Esophagus muscularis mucosa (tissue), 4 donors: ENCODE measurements at places on chromosomes 16 and 17. TPM values are rescaled to one million over a fixed set of nuclear protein-coding genes. Genes with fewer than 3 reads are reported as not detected.

CDK5R1 gene
- 1.2 TPM for total RNA-seq

PDXDC1 gene
- 91.3 TPM for total RNA-seq

RNF213 gene
- total RNA-seq, result 68.4 TPM

PPP1R1B gene
- 4.9 TPM for total RNA-seq

ABCA10 gene
- total RNA-seq, result 4.2 TPM

MAPT gene
- total RNA-seq, result 6.6 TPM

ATP2A3 gene
- total RNA-seq, result 22.0 TPM

CDH8 gene
- 2.0 TPM for total RNA-seq

NPIPA7 gene
- not detected for total RNA-seq

C16orf96 gene
- not detected for total RNA-seq

CES1 gene
- 71.8 TPM for total RNA-seq

DNAH9 gene
- total RNA-seq, result 0.92 TPM

KRTAP2-3 gene
- total RNA-seq, result not detected

DHX58 gene
- total RNA-seq, result 11.7 TPM

SMG6 gene
- total RNA-seq, result 42.4 TPM

G6PC3 gene
- 23.9 TPM for total RNA-seq

SDR42E2 gene
- not detected for total RNA-seq

NPIPB6 gene
- total RNA-seq, result not detected

CHP2 gene
- total RNA-seq, result not detected

FOXL1 gene
- 0.66 TPM for total RNA-seq

CRYBA1 gene
- not detected for total RNA-seq

PRR35 gene
- total RNA-seq, result not detected

SKAP1 gene
- 1.1 TPM for total RNA-seq

TOB1 gene
- total RNA-seq, result 29.7 TPM

PHOSPHO1 gene
- total RNA-seq, result not detected

LDHD gene
- total RNA-seq, result 6.7 TPM

RRN3 gene
- 25.9 TPM for total RNA-seq

AMZ2 gene
- total RNA-seq, result 51.1 TPM

ABHD15 gene
- 11.3 TPM for total RNA-seq

RAMP2 gene
- 19.5 TPM for total RNA-seq

CACNA1H gene
- 225 TPM for total RNA-seq

DPEP3 gene
- total RNA-seq, result not detected

KRTAP3-2 gene
- total RNA-seq, result not detected

WSCD1 gene
- 5.3 TPM for total RNA-seq

AXIN2 gene
- 63.4 TPM for total RNA-seq

KCTD11 gene
- total RNA-seq, result 9.1 TPM

HOXB4 gene
- total RNA-seq, result 3.5 TPM

GABARAP gene
- 426 TPM for total RNA-seq

CHTF18 gene
- 3.3 TPM for total RNA-seq

TBX6 gene
- total RNA-seq, result 0.84 TPM

RGS11 gene
- 12.3 TPM for total RNA-seq

GPS2 gene
- 90.5 TPM for total RNA-seq

HBZ gene
- total RNA-seq, result not detected

TPPP3 gene
- 44.5 TPM for total RNA-seq

TSPAN10 gene
- not detected for total RNA-seq

CACNG3 gene
- not detected for total RNA-seq

KRTAP9-8 gene
- total RNA-seq, result not detected

PDILT gene
- total RNA-seq, result not detected

KRT13 gene
- total RNA-seq, result 0.52 TPM

PRSS22 gene
- not detected for total RNA-seq

RAB26 gene
- total RNA-seq, result not detected

KRT36 gene
- not detected for total RNA-seq

RPGRIP1L gene
- 2.3 TPM for total RNA-seq

LITAFD gene
- total RNA-seq, result not detected

CD300H gene
- not detected for total RNA-seq

KRTAP4-5 gene
- total RNA-seq, result not detected

NTN3 gene
- total RNA-seq, result not detected

C16orf92 gene
- total RNA-seq, result not detected

NUPR1 gene
- total RNA-seq, result 66.1 TPM
